ENCODE measurements at places on chromosomes 5 and 9.

- DNase-seq: no peak
Measured at GRCh38 chr9:137816531-137817235, 60.9 kb upstream of the CACNA1B start.

GRCh38 chr5:5467737-5468136 is 45.3 kb downstream of the ICE1 start:
- DNase-seq: peak; percentile 15

GRCh38 chr5:43772764-43773477 is 169.9 kb downstream of the NNT start:
- peak; percentile 67 for DNase-seq

DNA sequence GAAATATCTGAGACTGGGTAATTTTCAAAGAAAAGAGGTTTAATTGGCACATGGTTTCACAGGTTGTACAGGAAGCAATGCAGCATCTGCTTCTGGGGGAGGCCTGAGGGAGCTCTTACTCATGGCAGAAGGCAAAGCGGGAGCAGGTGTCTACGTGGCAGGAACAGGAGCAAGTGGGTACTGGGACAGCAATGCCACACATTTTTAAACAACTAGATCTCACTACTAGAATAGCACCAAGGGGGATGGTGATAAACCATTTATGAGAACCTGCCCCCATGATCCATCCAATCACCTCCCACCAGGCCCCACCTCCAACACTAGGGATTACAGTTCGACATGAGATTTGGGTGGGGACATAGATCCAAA is 47.6 kb upstream of the HOMER1 start:
- no peak for DNase-seq

DNA sequence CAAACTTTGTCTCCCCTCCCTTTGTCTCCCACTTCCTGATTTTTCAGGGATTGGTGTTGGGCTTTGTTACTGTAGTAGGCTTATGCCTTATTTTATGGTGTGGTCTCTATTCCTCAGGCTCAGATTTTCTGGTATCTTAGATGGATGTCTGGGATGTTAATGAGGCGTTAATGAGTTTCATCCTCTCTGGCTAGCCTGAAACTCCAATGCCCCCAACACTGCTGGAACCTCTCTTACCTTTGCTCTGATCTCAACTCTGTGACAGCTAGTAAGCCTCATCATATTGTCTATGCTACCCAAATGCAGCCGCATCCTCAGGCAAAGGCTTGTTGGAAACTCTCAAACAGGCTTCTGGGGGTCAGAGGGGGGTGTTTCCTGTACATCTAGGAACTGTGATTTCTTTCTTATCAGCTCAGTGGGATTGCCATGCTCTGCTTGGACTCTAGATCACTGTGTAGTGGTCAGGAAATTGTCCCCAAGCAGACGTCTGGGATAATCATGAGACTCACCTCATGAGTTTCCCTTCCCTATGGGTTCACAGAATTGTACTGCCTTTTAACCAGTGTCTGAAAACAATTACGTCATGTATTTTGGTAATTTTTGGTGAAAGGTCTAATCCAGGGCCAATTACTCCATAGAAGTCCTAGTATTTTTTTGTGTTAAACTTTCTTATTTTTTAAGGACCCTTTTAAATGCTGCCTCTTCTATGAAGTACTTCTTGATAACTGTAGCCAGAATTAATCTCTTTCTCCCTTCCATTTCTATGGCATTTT is 88.8 kb upstream of the TRPC7 start:
- DNase-seq: no peak

- no peak for DNase-seq
Measured at GRCh38 chr9:124654431-124654830, 116.7 kb downstream of the NR6A1 start.

- DNase-seq: peak; percentile 95
Measured at GRCh38 chr9:76181020-76181641, 213.1 kb downstream of the RFK start.

DNA sequence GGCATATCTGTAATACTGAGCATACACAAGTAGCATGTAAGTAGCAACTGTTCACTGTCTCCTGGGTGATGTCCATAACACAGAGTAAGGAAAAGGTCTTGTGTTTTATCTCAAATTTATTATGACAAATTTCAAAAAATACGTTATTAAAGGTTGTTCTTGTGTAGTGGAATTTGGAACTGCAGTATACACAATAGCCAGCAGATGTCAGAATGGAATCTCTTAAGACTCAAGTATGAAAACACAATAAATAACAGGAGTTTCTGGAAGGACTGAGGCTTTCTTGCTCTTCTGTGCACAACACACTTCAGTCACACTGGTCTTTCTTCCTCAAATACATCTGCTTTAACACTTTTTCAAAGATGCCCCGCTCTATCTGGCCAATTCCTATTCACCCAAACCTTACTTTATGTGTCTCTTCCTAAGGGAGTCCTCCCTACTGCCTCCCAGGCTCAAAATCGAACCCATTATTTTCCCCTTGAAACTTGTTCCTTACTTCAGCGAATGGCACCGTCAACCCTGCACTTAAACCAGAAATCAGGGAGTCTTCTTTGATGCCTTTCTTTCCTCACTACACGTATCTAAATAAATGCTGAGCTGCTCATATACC is 6.5 kb upstream of the FBXO10 start:
- peak; percentile 78 for DNase-seq

- no peak for DNase-seq
Measured at GRCh38 chr5:158948376-158948886, 151.3 kb downstream of the EBF1 start.

DNA sequence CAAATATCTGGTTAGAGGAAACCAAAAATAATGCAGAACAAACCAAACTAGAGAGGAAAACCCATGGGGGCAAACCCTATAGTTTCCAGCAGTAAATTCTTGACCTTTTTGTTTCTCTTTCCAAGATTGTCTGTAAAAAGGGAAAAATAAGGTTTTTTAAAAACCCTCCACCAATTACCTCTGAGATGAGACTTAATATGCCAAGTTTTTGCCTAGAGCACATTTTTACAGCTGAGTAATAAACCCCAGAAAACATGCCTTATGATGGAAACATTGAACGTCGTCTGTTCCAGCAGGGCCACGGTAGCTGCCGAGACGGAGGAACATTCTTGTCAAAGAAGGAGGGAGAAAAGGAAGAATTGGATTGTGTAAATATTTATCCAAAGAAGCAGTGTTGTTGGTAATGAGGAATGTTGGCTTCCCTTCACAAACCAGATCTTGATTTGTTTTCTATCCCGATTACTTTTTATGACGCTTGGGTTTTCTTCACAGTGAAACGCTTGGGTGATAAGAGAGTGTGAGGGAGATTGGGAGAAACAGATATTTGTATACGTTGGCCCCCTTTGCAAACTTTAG is 17.3 kb upstream of the MSX2 start:
- DNase-seq: no peak

GRCh38 chr5:115579747-115580173 is 22.5 kb downstream of the TICAM2 start:
- DNase-seq: peak; percentile 48

- DNase-seq: no peak
Measured at GRCh38 chr9:121675969-121676822, 24.8 kb downstream of the DAB2IP start.

- DNase-seq: peak; percentile 55
Measured at GRCh38 chr5:125823572-125823971, 599.6 kb upstream of the GRAMD2B start.

DNA sequence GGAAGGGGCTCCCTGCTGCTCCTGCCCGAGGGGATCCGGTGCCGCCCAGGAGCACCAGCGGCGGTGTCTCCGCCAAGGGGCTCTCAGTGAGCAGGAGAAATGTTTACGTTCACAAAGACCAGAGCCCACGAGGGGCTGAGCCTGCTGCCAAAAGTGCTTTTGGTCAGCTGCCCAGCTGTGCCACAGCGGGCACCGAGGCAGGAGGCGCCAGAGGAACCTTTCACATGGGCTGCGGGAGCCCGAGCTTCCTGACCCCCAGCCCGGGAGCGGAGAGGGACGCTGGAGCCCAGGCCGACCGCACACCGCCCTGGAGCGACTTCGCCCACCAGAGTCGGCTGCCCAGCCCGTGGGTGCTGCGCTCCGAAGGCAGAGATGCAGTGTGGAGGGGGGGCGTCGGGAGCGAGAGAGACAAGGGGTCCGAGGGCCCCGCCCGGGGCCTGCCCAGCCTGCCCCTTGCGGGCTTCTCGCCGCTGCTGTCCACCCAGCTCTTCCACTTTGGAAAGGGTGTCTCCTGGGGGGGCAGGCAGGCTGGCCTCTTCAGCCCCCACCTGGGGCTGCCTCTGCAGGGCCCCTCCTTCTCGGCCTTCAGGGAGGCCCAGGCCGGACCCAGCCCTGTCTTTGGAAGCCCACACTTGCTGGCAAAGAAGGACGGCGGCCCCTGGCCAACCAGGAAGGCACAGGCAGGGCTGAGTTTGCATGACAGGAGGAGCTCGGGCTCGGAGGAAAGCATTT is 7.9 kb downstream of the PPP1R26 start:
- no peak for DNase-seq

DNA sequence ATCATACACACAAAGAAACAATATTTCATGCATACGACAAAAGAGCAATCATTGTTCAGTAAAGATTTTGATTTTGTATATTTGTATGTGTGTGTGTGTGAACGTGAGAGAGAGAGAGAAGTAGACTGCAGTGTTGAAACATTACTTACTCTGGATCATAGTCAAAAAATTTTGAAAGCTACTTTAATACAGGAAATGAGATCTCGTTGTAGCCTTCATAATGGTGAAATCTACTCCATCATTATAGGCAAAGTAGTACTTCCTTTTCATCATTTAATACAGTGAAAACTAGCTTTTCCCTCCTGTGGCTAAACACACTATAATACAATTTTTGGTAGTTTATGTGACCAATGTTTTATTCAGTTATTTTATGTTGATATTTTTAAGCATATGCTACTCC is 1427.7 kb upstream of the C9orf72 start:
- DNase-seq: no peak

All from astrocyte of the spinal cord (primary cell).